ENCODE measurements at places on chromosomes 4 and X.

DNA sequence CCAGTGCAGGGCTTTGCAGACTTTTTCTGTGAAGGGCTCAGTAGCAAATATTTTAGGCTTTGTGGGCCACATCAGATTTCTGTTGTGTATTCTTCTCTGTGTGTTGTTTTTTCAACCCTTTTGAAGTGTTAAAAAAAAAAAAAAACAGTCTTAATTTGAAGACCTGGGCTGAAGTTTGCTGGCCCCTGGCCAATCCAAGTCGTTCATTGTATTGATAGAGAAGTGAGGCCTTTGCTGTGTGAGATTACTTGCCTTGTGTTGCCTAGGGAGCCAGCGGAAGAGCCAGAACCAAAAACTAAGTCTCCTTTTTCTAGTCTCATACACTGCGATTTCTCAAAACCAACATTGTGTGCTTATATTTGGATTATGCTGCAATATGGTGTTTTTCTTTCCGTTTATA, 46.9 kb downstream of the MTM1 start:
- no peak for DNase-seq

DNA sequence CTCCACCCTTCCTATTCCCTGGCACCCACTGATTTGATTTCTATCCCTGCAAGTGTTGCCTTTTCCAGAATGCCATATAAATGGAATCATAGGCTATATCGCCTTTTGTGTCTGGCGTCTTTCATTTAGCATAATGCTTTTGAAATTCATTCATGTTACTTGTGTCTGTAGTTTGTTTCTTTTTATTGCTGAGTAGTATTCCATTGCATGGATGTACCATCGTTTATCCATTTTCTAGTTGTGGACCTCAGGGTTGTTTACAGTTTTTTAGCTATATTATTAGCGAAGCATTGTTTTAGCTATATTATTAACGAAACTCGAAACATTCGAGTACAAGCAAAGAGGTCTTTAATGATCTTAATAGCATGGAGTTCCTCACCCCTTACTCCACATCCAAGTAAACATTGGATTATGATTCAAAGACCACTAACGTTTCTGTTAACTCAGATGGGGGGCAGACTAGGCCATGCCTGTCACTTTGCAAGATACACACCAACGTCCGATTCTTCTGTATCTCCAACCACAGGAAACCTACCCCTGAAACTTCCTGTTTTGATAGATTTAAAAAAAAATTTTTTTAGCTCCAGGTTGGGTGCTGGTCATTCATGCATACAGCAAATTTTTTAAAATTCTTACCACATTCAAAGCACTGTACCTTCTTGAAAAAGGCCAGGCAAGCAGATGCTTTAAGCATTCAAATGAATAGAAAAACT, 1.1 kb downstream of the DCK start:
- DNase-seq, result no peak

GRCh38 chr4:153513596-153513995, 47.4 kb downstream of the TMEM131L start:
- DNase-seq, result no peak

DNA sequence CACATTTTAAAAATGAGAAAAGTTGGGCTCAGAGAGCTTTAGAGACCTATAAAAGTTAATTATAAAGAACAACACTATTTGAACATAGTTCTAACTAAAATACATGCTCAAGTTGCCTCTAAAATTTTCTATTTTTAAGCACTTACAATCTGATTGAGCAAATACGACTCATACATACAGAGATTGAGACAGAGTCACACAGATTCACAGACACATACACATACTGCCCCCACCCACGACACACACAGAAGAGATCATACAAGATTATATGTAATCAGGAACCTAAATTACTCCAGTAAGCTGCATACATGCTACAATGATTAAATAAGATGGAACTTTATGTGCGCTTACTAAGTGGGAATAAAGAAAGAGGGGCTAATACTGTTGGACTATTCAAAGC, 2.7 kb upstream of the ASB5 start:
- no peak for DNase-seq

DNA sequence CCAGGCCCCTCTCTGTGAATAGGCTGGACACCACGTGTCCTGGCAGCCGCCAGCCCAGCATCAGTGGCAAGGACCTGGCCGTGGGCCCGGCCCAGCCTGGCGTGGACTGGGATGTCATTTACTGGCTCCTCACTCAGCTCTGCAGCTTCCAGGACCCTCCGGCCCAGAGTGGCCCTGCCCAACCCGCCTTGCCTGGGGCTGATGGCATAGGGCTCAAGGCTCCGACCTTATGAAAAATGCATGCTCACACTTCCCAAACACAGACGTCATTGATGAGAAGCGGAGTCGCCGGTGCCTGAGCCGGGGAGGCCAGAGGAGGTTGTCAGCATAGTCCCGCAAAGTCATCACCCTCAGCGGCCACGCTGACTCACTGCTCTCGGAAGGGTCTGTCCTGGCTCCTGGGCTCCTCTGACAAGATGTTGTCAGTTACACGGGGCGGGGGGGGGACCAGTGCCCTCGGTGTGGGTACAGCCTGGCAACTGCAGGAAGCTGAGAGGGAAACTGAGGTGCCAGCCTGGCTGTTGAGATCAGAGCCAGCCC, 14.3 kb downstream of the CFAP99 start:
- peak; percentile 48 for DNase-seq
